Nephron progenitor cell (in vitro differentiated cells): ENCODE measurements at places on chromosomes 12 and 14.

GRCh38 chr14:72118841-72119240, 186.6 kb downstream of the RGS6 start:
- no peak for DNase-seq

DNA sequence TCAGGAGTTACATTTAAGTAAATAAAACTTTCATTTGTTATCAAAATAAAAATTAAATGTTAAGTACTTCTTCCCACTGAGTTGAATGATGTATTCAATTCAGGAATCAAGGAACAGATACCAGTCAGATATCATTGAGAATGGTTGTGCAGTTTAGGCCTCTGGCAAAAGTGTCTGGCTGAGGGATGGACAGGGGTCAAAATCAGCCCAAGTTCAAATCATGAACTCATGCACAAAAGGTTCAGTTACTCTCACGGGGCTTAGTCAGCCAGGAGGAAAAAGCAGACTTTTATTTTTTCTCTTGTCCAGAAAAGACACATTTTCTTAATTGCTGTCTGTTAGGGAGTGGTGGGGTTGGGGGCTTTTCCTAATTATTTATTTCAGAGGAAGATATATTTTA, 166.3 kb downstream of the RASSF9 start:
- no peak for DNase-seq

GRCh38 chr12:112319395-112319794, 62.8 kb downstream of the HECTD4 start:
- no peak for DNase-seq

- no peak for DNase-seq
Measured at GRCh38 chr14:82855912-82856391, 1322.3 kb upstream of the SEL1L start.

- no peak for DNase-seq
Measured at GRCh38 chr12:78566456-78566855, 298.1 kb upstream of the SYT1 start.

GRCh38 chr14:95530473-95531276, 4.2 kb upstream of the GLRX5 start:
- no peak for DNase-seq

GRCh38 chr12:71601546-71601945, 62.1 kb downstream of the ZFC3H1 start:
- DNase-seq, result no peak

- no peak for DNase-seq
Measured at GRCh38 chr12:11014234-11014633, 8.2 kb downstream of the TAS2R19 start.

- DNase-seq, result no peak
Measured at GRCh38 chr14:98181241-98181640, 1090.8 kb downstream of the BCL11B start.

DNA sequence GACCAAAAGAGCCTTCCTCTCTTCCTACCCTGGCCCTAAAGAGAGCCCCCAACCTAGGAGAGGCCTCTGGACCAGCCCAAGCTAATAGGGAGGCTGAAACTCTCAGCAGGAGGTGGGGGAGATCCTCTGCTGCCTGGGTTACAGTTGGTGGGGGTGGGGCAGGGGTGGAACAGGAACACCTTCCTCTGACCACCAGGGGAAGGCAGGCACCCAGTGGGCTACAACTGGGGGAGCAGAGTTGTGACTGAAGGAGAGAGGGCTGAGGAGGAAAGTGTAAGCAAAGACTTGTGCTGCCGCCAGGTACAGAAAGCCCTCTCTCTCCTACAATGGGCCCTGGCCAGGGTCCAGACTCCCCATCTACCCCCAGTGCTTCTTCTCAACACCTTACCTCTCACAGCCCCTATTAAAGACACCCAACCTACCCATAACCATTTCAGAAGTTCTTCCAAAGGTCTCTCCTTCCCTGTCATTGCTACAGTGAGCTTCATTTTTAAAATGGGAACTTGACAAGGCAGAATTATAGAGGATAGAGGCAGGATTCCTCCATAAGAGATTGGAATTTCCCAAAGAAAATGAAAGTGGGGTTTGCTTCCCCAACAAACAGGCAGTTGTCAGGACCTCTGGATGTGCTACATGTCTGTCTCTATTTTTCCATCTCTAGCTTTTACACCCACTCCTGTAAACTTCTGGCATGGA, 1.4 kb downstream of the MYO1A start:
- no peak for DNase-seq

GRCh38 chr14:89773151-89773550, 181.4 kb downstream of the EFCAB11 start:
- DNase-seq, result no peak

GRCh38 chr14:36998686-36999085, 173.7 kb downstream of the SLC25A21 start:
- DNase-seq, result no peak

DNA sequence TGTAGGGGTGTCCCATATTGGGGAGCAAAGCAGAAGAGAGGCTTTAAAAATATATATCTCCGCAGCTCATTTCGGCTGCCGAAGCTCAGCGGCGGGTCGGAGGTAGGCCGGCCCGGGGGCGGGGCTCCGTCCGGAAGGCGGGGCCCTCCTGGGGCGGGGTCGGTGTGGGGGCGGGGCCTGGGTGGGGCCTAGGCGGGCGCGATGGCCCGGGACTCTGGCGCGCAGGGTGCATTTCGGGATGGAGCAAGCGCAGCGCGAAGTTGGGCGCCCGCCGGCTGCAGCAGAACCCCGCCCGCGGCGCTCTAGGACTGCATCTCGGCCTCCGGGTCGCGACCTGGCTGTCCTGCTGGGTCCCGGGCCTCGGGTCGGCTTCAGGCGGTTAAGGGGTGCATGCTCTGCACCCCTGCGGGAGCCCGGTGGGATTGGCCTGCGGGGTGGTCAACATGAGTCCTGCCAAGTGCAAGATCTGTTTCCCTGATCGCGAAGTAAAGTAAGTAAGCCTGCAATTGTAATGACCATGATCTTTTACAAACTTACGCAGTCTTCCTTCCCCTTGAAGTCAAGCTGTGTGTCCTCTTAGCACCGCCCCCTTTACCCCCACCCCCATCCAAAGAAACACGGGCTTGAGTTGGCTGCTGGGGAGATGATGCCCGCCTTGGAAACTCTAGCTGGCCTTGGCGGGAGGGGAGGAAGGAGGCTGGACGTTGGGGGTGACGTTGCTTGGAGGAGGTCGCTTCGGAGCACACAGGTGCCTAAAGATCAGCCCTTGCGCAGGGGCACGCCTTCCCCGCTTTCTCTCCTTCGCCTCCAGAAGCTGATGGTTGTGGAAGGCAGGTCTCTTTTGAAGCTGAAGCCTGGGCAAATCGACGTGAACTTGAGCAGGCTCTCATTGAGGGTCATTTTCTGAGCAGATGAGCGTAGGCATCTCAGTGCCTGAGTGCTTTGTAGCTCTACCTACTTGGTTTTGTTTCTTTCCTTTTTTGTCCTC, 38.4 kb downstream of the ACACB start:
- DNase-seq, result peak; percentile 85

- DNase-seq, result no peak
Measured at GRCh38 chr14:88825503-88825902, 1.1 kb downstream of the TTC8 start.

GRCh38 chr12:83031196-83031595, 344.5 kb downstream of the TMTC2 start:
- no peak for DNase-seq

DNA sequence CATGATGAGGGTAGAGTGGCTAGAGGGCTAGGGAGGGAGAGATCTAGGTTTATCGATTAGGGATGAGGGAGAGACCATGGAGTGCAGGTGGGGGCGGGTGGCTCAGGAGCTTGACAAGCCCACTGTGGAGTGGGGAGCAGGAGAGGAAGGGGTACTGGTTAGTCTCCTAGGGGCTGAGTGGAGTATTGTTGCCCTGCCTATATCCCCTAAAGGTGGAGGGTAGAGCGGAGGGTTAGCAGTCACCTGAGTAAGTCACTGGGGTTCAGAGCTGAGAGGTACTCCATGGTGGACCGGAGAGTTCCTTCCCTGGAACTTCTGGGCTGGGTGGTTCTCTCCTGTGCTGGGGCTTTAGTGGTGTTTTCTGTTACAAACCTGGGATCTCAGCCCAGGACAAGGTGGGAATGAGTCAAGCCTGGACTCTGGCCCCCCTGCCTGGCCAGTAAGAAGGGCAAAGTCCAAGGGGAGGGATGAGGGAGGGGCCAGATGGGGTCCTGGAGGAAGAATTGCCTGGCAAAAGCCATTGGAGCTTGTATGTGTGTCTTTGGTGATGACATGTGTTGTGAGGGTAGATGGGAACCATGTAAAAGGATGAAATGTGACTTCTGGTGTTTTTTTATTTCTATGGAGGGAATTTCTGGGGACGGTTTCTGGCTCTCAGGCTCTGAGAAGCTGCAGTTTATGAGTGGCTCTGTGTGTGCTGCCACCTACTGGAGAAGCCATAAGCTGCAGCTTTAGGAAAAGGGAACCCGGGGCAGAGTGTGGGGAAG, at the start of gene CIDEB:
Gene CIDEB (minus strand): TSS at position 403 of the 767 bp plus-strand sequence. CDS start 119 bp downstream, at position 284.
- peak; percentile 74 for DNase-seq
